Stimulated activated CD8-positive, alpha-beta memory T cell treated with anti-CD3 and anti-CD28 coated beads, Interleukin-12 subunit alpha, Interleukin-12 subunit beta, amount 100 ng/mL, for 1 hour (primary cell): ENCODE measurements at places on chromosomes 13 and 19.
A peak's percentile ranks its signal among the peaks of the same experiment; 100 is the strongest.

- DNase-seq: peak; percentile 18
Measured at GRCh38 chr19:16268676-16269319, 55.8 kb upstream of the KLF2 start.

- no peak for DNase-seq
Measured at GRCh38 chr19:277131-277530, 14.1 kb downstream of the PLPP2 start.

GRCh38 chr13:52452470-52452869 lies 2.0 kb upstream of the VPS36 start:
- no peak for DNase-seq

DNA sequence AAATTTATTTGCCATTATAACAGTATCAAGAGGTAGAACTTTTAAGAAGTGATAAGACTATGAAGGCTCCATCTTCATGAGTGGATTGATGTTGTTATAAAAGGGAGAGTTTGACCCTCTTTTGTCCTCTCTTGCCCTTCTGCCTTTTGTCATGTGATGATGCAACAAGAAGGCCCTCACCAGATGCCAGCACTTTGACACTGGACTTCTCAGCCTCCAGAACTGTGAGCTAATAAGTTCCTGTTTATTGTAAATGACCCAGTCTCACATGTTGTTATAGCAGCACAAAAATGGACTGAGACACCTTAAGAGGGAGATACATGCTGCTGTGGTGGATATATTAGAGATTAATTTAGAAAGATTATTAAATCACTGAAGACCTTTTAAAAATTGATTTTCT lies 71.6 kb downstream of the SPRYD7 start:
- no peak for DNase-seq

- DNase-seq: no peak
Measured at GRCh38 chr19:7845390-7846154, 15.6 kb downstream of the EVI5L start.

- DNase-seq: peak; percentile 36
Measured at GRCh38 chr19:2455851-2456570, 748 bp downstream of the LMNB2 start.

DNA sequence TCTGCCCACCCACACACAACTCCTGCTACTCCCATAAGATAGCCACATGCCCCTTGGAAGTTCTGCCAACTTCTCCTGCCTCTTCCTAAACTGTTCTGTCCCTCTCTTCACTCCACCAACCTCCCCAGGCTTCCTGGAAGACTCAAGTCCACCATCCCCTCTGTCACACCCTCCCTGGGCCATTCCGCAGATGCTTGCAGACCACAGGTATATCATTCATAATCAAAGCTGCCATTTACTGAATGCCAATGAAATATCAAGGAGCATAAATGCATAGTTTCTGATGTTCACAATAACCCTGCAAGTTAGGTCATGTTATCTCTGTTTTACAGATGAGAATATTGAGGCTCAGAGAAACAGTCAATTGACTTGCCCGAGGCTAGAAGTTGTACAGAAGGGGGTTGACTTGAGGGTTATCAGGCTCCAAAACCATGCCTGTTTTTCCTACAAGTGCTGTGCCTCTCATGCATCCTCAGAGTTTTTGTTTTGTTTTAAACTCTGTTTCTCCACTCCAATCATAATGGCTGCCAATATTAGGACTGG lies 135.6 kb downstream of the SLC7A1 start:
- DNase-seq: no peak

DNA sequence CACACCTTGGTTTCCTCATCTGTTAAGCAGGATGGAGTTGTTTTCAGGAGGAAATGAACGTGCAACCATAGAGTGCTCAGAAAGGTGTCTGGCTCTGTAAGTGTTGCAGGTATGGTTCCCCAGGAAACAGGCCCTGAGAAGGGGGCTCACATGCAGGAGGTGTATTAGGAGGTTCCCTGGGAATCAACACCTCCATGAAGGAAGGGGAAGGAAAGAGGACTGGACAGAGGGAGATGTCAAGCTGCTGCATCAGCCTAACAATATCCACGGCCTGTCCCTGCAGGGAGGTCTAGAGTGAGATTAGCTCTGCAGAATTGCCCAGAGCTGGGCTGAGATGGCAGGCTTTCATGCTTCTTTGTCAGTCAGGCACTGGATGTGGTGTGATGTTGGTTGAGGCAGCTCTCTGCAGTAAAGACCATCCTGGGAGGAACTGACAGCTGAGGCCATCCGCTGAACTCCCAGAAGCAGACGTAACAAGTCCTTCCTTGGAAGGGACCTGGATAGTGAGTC lies 373.3 kb downstream of the ZNF536 start:
- no peak for DNase-seq

- no peak for DNase-seq
Measured at GRCh38 chr19:57210381-57210780, 19.1 kb downstream of the ZNF264 start.

DNA sequence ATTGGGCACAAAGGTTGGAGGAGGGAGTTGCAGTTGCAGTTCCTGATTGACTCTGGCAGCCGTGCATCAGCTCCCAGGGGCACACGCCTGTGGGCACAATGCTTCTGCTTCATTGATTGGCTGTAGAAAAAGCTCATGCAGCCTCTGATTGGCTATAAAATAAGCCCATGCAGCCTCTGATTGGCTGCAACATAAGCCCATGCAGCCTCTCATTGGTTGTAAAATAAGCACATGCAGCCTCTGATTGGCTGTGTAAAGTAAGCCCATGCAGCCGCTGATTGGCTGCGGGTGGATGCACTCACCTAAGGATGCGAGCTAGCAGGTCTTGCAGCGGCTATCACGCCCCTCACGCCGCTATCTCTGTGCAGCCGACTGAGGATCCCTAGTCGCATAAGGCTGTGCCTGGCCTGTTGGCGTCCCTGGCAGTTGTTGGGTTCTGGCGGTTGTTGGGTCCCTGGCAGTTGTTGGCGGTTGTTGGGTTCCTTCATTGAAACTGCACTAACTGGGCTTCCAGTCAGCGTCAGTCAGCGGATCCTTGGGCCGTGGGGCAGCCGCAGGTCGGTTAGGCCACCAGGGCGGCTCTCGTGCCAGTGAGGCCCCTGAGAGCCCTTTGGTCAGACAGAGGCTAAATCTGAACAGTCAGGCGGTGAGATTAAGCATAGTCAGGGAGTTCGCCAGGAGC lies at the start of gene SIGLECL1:
TSS of gene SIGLECL1 (plus strand) at position 295 of the 682 bp plus-strand sequence. CDS start 12,993 bp downstream, outside the sequence.
- DNase-seq: no peak

GRCh38 chr13:97852181-97852874 lies 101.1 kb upstream of the IPO5 start:
- DNase-seq: no peak

DNA sequence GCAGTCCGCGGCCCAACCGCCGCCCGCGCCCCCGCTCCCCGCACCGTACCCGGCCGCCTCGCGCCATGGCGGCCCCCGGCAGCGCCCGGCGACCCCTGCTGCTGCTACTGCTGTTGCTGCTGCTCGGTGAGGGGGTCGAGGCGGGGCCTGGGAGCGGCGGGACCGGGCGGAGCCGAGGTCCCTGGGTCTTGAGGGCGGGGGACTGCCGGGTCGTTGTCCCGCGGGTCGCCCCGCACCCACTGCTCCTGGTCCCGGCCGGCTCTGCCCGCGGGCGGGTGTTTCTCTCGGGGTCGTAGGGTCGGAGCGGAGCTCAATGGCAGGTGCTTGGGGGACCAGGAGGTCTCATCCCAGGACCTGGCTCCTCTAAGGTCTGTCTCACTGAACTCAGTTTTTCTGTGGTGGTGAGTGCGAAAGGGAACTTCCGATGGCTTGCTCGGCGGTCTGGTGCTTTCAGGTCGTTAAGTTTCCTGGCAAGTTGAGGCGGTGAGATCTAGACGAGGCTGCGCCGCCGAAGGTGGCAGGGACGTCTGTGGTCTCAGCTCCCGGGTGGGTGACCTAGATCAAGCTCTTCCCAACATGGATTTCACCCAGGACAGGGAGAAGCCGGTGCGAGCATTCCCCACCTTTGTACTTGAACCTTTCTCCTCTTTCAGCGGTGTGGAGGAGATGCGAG lies 467 bp downstream of the LAMP1 start:
- peak; percentile 37 for DNase-seq

DNA sequence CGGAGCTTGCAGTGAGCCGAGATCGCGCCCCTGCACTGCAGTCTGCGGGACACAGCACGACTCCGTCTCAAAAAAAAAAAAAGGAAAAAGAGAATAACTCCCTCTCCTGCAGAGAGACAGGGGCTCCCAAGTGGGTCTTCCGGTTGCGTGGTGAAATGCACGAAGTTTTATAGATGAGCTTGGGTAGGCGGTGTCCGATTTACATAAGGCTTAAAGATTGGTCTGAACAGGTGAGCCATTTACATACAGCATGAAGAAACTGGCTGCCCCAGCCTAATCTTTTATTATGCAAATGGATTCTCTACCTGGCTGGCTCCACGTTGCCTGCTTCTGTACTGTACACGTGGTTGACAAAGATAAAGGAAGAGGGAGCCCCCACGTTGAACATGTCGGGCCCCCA lies 19.5 kb downstream of the ADGRE2 start:
- no peak for DNase-seq

DNA sequence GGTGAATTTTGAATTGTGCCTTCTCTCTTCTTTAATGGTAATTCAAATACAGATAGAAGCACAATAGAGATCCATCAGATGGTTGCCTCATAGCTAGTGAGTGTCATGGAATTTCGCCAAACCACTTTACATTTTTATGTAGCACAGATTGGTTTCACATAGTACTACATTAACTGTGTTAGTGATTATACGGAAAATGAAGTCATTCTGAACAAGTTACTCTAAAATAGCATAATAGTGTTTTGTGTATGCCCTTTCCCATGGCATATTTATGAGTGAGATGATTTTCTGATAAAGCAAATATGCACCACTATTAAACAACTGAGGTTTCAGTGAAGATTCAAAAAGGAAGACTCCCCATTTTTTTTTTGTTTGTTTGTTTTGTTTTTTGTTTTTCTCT lies 1623.5 kb downstream of the PCDH9 start:
- DNase-seq: no peak

- no peak for DNase-seq
Measured at GRCh38 chr19:27972291-27973040, 1240.5 kb downstream of the UQCRFS1 start.

- no peak for DNase-seq
Measured at GRCh38 chr19:34416021-34416545, 11.9 kb downstream of the PDCD2L start.

- DNase-seq: peak; percentile 4
Measured at GRCh38 chr13:23979361-23980159, 82.3 kb upstream of the C1QTNF9B start.

- no peak for DNase-seq
Measured at GRCh38 chr13:113777311-113778260, 18.6 kb downstream of the TMEM255B start.

GRCh38 chr13:23632048-23632582 lies 61.9 kb downstream of the TNFRSF19 start:
- DNase-seq: no peak

DNA sequence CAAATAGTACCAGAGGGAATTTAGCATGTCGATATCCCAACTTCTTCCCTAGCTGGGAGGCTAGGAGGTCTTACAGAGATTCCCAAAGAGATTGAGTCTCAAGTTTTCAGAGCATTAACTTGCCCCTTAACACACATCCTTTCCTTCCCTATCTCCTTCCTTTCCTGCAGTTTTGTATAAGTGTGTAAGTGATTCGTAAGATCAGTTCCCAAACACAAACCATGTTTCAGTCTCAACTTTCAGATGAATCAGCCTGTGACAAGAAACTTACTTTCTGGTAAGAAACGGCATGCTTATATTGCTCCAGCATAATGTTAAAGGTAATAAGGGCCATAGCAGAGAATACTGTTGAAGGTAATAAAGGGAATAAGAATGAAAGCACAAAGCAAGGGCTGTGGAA lies 472.2 kb downstream of the LIG4 start:
- no peak for DNase-seq
